ENCODE measurements at places on chromosomes 12 and 14. TPM values are rescaled to one million over a fixed set of nuclear protein-coding genes. Genes with fewer than 3 reads are reported as not detected.

The FSCB gene
- not detected for total RNA-seq

The MEG3 gene
- total RNA-seq, result 31.0 TPM

GRCh38 chr12:111275308-111275707 lies 93.6 kb downstream of the PHETA1 start:
- H3K4me1 ChIP-seq, result peaks cover 2% of the 10 kb centered on the region
- DNase-seq, result no peak
- H3K4me3 ChIP-seq, result no peak overlapping the region

DNA sequence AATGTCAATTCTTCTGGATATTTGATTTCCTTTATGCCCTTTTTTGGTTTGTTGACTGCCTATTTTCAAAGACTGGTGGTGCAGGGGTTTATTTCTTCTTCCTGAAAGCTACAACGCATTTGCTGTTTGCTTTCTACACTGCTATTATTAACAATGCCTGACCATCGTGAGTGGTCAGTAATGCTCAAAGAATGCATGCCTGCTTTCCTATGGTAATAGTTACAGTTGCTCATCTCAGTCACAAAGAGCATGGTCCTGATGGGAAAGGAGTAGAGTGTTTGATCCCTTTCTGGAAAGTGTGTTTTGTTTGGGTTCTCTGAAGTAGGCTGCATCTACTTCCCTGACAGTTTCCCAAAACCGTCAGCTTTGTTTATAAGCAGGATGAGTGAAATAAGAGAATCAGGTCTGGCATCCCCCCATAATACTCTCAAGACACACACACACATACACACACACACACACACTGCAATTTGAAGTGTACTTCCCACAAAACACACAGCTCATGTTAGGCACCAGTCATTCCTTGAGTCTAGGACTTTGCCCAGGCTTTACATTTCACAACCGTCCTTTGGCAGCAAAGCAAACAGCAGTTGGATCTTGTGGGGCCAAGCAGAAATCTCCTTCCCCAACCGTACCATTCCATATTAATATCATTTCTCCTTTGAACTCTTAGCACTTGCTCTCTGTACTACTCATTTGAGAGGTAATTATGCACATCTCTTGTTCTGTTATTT lies 56.6 kb downstream of the SUDS3 start:
- H3K27ac ChIP-seq, result no peak overlapping the region
- no peaks in the 10 kb centered on the region for H3K4me1 ChIP-seq
- no peak overlapping the region for H3K4me3 ChIP-seq
- no peak for DNase-seq
- H3K36me3 ChIP-seq, result no peaks in the 10 kb centered on the region

The KLRK1 gene
- not detected for total RNA-seq

The BEGAIN gene
- 0.58 TPM for total RNA-seq

DNA sequence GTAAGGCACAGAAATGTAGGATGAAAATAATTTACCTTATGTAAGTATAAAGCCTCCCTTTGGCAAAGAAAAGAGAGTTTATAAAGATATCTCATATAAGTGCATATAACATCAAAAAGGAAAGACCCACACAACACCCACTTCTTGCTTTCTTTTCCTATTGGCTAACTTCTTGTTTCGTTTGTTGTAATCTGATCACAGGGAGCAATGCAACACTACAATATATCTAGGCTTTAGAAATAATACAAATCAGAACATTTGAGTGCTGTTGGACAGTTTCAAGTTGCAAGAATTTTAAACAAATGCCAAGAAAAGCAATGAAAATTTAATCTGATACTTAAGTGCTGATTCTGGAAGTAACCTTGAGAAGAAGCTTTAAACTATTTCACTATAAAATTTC lies 1.3 kb downstream of the FGD6 start:
- peaks cover 35% of the 10 kb centered on the region for H3K4me1 ChIP-seq
- H3K27ac ChIP-seq, result peak overlapping the region; percentile 99
- H3K4me3 ChIP-seq, result peak overlapping the region; percentile 90
- peaks cover 5% of the 10 kb centered on the region for H3K36me3 ChIP-seq
- H3K27me3 ChIP-seq, result no peaks in the 10 kb centered on the region
- DNase-seq, result no peak

- no peaks in the 10 kb centered on the region for H3K27me3 ChIP-seq
- no peak overlapping the region for H3K27ac ChIP-seq
- no peak overlapping the region for H3K4me3 ChIP-seq
- no peaks in the 10 kb centered on the region for H3K4me1 ChIP-seq
Observed at GRCh38 chr12:132866251-132866828, 21.1 kb downstream of the CHFR start.

Measured in progenitor cell of endocrine pancreas (in vitro differentiated cells).